ENCODE measurements at places on chromosomes 5 and 9.

- no peak for DNase-seq
Measured at GRCh38 chr9:130432362-130432761, 12.4 kb upstream of the ASS1 start.

GRCh38 chr5:122751293-122751782, 23.5 kb upstream of the SNX2 start:
- no peak for DNase-seq

- no peak for DNase-seq
Measured at GRCh38 chr9:114059047-114059803, 18.9 kb downstream of the AMBP start.

DNA sequence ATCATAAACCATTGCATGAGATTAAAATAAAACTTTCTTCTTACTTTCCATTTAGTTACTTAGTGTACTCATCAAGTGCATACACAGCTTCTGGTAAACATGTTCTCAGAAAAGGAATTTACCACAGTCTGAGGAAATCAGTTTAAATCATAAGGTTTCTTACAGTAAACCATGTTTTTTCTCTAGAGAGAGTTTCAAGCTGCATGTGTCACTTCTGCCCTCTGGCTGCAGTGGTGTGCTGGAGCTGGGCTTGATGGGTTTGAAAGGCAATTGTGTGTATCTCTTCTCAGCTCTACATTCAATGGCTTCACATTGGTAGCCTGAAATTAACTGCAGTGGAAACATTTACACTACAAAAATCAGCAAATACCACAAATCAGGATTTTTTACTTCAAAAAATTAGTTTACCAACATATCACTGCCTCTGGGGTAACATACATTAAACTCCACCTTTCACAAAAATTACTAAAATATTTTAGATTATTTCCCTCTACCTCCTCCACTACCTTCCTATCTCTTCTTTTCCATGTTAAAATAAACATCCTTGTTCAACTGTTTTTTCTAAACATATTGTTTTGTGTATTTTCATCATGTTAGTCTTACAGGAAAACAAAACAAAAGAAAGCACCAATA, 414.3 kb downstream of the ANXA1 start:
- DNase-seq = no peak

DNA sequence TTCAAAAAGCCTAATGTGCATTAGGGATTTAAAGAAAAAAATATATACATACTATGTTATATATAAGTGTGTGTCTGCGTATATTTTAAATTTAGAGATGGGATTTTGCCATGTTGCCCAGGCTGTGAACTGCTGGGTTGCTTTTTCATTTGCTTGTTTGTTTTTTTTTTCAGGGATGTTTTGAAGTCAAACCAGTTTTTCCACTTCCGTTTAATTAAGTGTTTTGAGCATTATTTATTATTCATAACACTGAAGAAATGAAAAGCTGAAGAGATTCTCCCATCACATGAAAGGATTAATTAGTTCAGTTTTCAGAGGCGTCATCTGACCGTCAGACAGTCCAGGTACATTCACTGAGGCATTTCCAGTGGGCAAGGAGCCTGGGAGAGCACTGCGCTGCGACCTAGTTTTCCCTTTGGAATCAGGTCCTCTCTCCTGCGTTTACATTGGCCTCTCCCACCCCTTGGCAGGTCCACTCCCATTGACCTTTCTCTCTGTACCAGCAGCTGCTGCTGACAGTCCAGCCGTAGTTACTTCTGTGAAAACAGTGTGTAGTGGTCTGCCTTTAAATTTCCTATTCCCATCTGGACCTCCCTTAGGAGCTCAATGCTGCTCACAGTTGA, 26.0 kb downstream of the ARRDC3 start:
- no peak for DNase-seq

GRCh38 chr9:111925017-111925770, 28.6 kb downstream of the UGCG start:
- DNase-seq = no peak

DNA sequence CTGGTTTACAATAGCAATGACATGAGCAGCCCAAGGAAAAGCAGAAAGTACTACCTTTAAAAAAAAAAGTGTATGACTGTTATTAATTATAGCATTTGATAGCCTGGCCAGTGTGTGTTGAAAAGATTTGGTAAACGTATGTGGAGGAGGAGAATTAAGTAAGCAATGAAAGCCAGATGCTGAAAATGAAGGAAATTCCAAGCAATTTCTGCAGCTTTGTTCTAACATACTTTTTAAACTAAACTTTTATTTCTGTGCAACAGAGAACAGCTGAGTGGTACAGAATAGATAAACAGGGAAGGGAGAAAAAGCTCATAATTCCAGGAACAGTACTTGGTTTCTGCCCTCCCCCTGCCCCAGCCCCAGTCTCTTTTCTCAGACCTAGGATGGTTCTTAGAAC, 252.6 kb downstream of the ADAMTSL1 start:
- no peak for DNase-seq

DNA sequence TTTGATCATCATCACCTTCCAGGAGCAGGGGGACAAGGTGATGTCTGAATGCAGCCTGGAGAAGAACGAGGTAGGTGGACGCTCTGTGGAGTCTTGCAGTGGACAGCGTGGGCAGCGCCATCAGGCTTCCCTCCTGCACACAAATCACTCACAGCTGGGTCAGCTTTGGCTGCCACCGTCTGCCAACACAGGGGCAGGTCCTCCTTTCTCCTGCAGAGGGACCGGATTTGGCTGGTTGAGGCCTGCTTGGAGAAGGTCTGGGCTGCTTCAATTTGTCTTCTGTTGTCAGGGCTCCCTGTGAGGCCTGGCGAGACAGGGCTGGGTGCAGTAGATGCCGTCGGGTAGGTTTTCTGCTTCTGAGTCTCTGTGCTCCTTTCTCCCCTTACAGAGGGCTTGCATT, 180.6 kb downstream of the CACNA1B start:
- no peak for DNase-seq

- no peak for DNase-seq
Measured at GRCh38 chr5:134502259-134502658, 23.2 kb upstream of the JADE2 start.

GRCh38 chr9:110291921-110292557, 35.7 kb upstream of the TXN start:
- DNase-seq = no peak

- no peak for DNase-seq
Measured at GRCh38 chr5:24642022-24642421, 2.8 kb downstream of the CDH10 start.

DNA sequence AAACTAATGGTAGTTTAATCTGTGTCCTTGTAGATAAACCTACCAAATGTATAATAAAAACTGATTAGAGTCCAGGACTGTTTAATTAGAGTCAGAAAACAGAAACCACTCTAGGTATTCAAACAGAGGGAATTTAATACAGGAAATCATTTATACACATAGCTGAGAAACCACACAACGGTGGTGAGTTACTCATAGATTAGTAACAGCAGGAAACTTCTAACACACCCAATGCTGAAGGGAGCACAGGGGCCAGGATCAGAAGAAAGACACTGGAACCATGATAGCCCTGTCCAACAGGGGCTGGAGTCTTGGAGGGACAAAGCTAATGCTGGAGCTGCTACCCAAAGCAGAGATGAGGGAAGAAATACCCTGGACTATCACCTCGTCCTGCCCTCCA, 321.0 kb downstream of the ACTL7B start:
- DNase-seq = no peak

DNA sequence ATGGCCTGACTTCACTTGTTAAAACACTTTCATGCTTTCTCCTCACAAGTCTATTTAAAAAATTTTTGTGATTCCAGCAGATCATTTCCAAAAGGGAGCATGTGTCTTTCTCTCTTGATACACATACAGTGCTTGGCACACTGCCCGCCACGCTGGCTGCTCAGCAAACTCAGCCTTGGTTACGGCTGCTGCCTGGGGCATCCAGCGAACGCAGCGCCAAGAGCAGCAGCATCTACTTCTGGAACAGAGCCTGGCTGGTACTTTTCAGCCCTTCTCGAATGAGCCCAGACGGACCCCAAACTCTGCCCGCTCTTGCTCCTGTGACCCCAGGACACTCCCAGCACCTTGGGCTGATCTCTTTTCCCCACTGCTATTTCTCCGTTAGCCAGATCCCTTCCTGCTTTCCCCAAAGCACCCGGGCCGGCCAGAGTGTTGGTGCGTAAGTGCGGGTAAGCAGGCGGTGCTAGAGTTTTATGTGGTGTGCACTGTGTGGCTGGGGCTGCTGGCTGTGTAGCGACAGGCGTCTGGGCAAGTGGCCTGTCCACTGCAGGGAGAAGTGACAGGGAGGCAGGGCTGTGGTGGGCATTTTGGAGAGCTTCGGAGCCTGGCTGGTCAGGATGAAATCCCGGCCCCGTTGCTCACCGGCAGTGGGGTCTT, 73.2 kb downstream of the SH3PXD2B start:
- no peak for DNase-seq

GRCh38 chr5:35859101-35859661, 2.5 kb downstream of the IL7R start:
- DNase-seq = no peak

DNA sequence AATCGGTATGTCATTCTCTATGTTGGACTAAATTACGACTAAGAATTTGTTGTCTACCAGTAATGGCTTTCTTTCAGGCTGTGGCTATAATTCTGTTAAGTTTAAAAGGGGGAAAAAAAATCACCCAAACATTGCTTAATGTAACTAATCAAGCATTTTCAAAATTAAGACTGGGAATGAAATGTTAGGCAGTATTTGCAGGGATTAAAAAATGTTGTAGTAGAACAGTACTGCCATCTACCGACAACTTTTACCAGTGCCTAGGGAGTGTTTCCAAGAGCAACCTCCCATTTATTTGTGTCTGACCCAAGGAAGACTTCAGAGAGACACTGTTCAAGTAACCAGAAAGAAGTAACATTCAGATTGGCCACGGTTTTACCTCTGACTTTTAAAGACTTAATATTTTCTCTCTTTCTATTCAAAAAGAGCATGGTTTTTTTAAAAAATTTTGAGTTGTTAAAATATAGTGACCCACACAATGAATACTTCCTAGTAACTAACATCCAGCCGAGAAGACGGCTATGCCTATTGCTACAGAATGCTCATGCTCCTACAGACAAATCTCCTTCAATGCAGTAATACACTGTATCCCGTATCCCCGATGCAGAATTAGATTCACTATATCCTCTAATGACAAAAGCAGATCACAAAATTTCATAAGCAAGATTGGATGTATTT, 92.4 kb downstream of the ARL15 start:
- peak; percentile 17 for DNase-seq

DNA sequence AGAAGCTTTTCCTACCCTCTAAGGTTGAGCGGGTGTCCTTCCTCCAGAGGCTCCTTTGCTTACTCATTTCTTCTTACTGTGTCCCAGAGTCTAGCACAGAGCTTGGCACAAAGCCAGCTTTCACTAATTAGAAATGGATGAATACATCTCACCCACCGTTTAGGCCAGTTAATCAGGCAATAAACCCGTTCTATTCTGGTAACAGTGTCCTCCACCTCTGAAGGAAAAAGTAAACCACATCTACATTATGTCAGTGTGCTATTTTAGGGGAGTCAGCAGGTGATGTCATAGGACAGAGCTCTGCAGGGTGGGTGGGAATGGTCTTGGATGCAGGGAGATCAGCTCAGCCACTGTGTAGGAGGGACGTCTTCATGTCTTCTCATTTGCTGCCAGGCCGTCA, 109.2 kb downstream of the OSTF1 start:
- DNase-seq = no peak

DNA sequence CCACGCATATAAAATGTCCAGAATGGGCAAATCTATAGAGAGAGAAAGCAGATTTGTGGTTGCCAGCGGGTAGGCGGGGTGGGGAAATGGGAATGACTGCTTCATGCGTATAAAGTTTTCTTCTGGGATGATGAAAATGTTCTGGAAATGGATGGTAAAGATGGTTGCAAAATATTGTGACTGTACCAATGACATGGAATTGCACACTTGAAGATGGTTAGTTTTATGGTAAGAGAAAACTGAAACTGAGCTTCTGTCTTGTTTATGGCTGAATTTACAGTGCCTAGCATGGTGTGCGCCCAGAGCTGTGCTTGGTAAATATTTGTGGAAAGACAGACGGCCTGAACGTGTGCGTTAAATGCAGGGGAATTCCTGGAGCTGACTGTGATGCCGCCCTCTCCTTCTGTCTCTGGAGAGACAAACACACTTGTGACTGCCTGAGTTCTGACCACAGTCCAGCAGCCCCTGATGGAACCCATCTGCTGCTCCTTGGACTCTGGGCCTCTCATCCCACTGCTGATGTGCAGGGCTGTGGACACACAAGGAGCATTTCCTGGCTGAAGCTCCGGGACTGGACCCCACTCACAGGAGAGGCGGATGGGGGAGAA, 8.6 kb upstream of the PTGES start:
- no peak for DNase-seq

- DNase-seq = no peak
Measured at GRCh38 chr9:16653491-16654399, 216.7 kb downstream of the BNC2 start.

DNA sequence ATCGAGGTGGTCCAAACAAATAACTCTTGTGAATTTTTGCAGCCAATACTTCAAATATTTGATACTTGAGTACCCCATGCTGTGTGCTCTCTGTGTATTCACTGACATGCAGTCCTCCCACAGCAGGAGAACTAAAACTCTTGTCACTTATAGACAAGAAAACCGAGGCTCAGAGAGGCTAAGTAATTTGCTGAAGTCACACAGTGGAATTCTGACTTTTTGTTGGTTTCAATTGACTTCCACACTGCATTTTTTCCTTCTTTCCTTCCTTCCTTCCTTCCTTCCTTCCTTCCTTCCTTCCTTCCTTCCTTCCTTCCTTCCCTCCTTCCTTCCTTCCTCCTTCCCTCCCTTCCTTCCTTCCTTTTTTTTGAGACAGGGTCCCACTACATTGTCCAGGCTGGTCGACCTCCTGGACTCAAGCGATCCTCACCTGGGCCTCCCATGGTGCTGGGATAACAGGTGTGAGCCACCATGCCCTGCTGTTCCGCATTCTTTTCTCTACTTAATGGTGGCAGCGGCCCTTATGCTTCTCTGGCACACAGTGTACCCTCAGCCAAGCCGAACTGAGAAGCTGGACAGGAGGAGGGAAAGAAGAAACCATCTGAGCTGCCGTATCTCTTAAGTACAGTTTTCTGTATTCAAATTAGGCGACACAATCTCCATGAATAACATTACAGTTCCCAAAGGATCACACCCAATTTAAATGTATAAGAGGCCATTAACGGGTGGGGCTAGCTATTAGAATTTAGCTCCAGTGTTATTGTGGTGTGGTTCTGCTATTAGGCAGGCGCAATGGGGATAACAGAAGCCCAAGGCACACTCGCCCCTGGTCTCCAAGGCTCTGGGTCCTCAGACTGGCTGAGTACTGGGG, 38.4 kb upstream of the GRHPR start:
- no peak for DNase-seq

GRCh38 chr9:2299156-2299842, 284.2 kb downstream of the SMARCA2 start:
- no peak for DNase-seq

DNA sequence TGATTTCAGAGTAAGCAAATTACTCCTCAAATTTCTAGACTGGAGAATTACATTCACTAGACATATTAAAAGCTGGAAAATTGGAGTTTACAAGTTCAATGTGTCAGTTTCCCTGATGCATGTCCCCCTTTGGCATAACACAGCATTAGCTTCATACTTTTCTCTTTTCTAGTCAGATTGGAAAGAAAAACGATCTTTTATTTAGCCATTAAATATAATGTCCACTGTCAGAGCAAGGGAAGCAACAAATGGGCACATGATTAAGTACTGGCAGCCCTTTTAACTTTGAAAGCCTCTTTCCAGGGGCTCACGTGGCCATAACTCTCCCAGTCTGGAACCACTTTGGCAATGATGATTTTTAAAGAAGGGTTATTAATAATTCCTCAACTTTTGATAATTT, 203.3 kb downstream of the KCNN2 start:
- DNase-seq = no peak

GRCh38 chr9:73065439-73065838, 86.2 kb upstream of the ANXA1 start:
- no peak for DNase-seq

- DNase-seq = no peak
Measured at GRCh38 chr5:38463634-38464521, 92.6 kb downstream of the LIFR start.
